ENCODE measurements at places on chromosomes 12 and 14.

DNA sequence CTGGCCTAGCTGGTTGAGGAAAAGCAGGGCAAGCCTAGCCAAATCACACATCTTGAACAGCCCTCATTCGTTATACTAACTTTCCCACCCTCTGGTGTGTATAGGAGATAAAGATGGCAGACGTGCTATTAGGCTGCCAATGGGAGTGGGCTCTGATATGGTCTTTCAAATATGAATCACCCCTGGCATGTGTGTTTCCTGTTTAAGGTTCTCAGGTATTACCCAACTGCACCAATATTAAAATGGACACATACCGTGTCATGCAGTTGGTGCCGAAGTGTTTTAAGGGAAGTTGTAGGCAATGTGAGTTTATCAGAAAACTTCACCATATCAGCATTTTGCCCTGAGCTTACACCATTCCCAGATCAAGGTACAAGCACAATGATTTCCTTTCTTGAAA lies 33.4 kb downstream of the CHST11 start:
- H3K27me3 ChIP-seq = no peaks in the 10 kb centered on the region
- H3K4me3 ChIP-seq = no peak overlapping the region
- H3K4me1 ChIP-seq = peaks cover 74% of the 10 kb centered on the region

GRCh38 chr12:50241178-50241577 lies 42.1 kb downstream of the LIMA1 start:
- DNase-seq = no peak
- H3K4me3 ChIP-seq = no peak overlapping the region
- H3K27ac ChIP-seq = no peak overlapping the region

GRCh38 chr14:34043627-34044372 lies 92.9 kb upstream of the EGLN3 start:
- H3K36me3 ChIP-seq = no peaks in the 10 kb centered on the region
- DNase-seq = no peak
- H3K4me1 ChIP-seq = no peaks in the 10 kb centered on the region
- no peak overlapping the region for H3K4me3 ChIP-seq

DNA sequence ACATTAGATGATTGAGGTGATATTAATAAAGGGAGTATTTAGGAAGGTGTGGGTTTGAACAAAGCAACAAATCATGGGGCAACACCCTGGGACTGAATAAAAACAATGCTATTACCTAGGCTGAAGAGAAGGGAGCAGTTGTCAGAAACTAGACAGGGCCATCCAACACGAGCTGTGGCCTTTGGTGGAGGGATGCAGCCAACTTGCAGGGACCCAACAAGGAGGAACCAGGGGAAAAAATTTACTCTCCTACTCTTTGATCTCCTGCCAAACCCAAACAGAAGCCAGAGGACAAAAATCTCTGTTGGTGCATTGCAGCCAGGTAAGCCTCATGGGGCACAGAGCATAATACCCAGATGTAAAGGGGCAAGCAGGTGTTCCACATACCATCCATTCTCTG lies 12.0 kb downstream of the SLC39A2 start:
- no peaks in the 10 kb centered on the region for H3K27me3 ChIP-seq
- H3K4me1 ChIP-seq = no peaks in the 10 kb centered on the region
- no peak overlapping the region for H3K4me3 ChIP-seq
- no peak overlapping the region for H3K27ac ChIP-seq

DNA sequence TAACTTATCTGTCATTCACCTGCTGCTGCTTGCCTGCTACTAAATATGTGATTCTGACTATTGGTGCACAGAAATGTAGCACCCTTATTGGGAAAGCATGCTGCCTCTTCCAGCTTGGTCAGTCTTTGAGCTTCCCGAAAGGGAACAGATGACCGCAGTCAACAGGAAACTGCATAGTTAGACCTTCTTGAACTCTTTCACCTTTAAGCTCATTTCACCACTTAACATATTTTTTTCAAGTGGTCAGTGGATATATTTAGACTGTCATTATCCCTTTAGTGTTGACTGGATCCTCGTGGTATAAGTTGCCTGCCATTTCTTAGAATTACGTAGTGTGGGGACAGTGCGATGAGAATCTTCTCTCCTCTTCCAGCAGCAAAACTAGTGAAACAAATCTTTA lies 224.9 kb downstream of the FBXL14 start:
- H3K4me3 ChIP-seq = no peak overlapping the region
- H3K27me3 ChIP-seq = no peaks in the 10 kb centered on the region
- H3K4me1 ChIP-seq = no peaks in the 10 kb centered on the region
- H3K36me3 ChIP-seq = peaks cover 1% of the 10 kb centered on the region
- DNase-seq = no peak

DNA sequence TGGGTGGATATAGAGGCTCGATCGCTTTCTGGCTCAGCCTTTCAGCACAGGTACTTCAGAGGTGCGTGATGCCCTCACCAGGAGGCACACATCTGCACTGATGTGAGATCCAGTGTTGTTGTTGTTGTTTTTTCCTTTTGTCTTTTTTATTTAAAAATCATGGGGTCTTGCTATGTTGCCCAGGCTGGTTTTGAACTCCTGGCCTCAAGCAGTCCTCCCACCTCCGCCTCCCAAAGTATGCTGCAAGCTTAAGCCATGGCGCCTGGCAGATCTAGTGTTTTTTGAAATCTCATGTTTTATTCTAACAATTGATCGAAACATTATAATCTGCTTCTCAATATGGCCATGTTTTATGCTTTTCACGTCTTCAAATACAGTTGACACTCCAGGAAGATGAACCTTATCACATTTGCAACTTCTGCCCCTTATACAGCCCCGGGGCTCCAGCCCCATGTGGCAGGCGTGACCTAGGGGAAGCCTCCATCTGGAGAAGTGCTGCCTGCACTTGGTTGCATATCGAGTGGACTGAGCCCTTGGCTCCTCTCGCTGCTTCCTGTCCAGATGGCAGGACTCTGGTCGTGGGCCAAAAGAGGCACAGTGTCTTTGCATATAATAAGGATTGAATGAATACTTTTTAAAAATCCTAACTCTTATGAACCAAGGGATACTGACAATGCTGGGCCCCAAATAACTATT lies 71.7 kb downstream of the TRAF3 start:
- peaks cover 12% of the 10 kb centered on the region for H3K4me1 ChIP-seq
- no peaks in the 10 kb centered on the region for H3K36me3 ChIP-seq
- H3K4me3 ChIP-seq = no peak overlapping the region
- H3K27ac ChIP-seq = peak overlapping the region; percentile 39
- H3K27me3 ChIP-seq = no peaks in the 10 kb centered on the region

- no peaks in the 10 kb centered on the region for H3K27me3 ChIP-seq
- DNase-seq = no peak
- no peak overlapping the region for H3K27ac ChIP-seq
- peaks cover 38% of the 10 kb centered on the region for H3K4me1 ChIP-seq
- peaks cover 2% of the 10 kb centered on the region for H3K36me3 ChIP-seq
These were observed 6.8 kb upstream of the RESF1 start for GRCh38 chr12:31952418-31952817.

DNA sequence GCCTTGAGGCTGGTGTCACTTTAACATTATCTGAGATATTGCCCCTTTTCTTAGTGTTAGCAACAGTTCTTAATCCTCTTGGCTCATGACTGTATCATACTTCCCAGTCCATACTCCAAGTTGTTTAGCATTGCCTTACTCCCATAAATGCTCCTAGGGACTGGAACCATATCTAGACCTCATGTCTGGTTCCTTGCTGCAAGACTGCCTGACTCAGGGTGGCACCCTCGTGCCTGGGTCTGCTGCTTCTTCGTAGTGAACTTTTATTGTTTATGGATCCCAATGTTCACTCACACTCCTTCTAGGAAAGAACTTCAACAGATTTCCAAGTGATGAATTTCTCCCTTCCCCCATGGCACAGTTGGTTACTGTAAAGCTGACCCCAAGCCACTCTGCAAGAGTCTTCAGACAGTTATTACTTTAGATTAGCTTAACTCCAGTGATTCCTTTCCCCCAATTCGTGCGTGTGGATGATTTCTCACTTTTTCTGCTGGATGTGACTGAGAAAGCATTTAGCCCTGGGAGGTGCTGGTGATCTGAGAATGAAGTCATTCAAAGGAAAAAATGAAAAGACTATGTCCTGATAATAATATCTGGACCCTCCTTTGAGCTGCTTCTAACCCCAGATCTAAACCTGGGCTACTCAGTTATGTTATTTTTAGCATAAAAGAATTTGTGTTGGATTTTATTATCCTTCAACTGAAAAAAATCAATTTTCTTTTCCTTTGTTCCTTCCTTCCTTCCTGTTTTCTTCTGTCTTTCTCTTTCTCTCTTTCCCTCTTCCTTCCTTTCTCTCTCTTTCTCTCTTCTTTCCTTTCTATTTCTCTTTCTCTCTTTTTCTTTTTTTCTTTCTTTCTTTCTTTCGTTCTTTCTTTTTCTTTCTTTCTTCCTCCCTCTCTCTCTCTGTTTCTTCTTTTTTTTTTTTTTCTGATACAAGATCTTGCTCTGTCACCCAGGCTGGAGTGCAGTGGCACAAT lies 47.5 kb upstream of the PPP1R12A start:
- no peak overlapping the region for H3K27ac ChIP-seq
- H3K27me3 ChIP-seq = no peaks in the 10 kb centered on the region
- no peak for DNase-seq
- H3K4me3 ChIP-seq = no peak overlapping the region
- H3K36me3 ChIP-seq = no peaks in the 10 kb centered on the region
- no peaks in the 10 kb centered on the region for H3K4me1 ChIP-seq

All from B cell (primary cell).